DMS 273 treated with DMSO at 0.1 percent for 48 hours (cell line): ENCODE measurements at places on chromosomes 3 and 15.

- DNase-seq: no peak
Measured at GRCh38 chr3:166661621-166662020, 718.5 kb downstream of the ZBBX start.

DNA sequence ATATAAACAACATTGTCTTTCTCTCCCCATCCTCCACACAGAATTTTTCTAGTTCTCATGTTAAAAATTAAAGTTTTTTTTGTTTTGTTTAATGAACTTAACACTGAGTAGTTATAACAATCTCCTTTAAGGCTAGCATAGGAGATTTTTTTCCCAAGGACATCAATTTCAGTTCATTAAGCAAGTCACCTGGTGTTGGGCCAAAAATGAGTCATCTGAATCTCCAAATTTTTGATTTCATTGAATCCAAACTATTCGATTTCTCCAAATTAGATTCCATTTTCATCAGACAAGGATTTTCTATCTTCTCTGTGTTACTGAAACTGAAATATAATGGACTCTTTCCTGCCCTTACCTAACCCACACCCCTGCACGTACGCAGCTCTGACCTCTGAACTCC is 631.4 kb upstream of the MDFIC2 start:
- no peak for DNase-seq

DNA sequence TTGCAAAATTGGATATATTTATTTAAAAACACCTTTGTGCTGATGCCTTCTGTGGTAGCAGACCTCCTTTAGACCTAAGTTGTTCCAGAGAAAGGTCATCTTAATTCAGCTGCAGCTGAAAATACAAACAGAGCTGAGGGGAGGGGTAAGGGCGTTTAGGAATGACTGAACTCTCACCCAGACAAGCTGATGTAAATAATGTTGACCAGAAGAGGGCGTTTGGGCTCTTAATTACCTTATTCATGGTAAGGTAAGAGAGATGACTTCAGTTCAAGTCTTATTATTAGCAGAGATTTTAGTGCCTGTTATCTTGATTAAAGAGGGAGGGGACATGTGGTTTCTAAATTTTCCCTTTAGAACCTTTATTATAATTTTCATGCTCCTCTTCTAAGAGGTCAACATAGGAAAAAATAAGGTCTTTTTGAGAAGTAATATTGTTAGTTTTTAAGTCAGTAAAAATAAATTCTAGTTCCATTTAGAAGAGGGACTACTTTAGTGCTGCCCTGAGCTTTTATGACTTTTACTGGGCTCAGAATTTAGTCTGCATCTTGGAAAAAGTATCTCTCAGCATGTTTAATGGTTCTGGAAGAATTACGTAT is 46.3 kb downstream of the GPR171 start:
- DNase-seq: peak; percentile 35

DNA sequence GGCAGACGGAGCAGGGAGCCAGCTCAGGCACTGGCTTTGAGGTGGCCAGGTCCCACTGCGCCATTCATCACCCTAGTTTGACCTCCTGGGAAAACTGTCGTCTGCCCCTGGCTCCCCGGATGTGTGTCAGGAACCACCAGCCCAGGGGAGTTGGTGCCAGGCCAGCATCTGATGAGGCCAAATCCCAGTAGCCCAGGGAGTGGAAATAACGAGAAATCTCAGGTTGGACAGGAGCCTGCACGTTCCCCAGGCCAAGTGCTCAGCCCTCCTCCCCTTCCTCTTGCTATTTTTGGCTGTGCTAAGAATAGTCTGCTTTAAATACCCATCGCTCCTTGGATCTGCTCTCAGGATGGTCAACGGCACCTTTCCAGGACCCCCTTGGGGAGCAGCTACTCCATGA is 93.1 kb upstream of the RPL32 start:
- DNase-seq: no peak

GRCh38 chr15:101029971-101030661 is 111.0 kb downstream of the LRRK1 start:
- DNase-seq: no peak
